ENCODE measurements at places on chromosomes 12 and 14. TPM values are rescaled to one million over a fixed set of nuclear protein-coding genes. Genes with fewer than 3 reads are reported as not detected.

Gene SERPINA9
- total RNA-seq, result 182 TPM

Gene SYT10
- total RNA-seq, result not detected

Gene MANSC4
- total RNA-seq, result not detected

Gene CRIP1
- total RNA-seq, result 140 TPM

Gene PRH1
- 64.5 TPM for total RNA-seq
